RWPE2 (cell line): ENCODE measurements at places on chromosomes 11 and 22.

GRCh38 chr22:46909237-46910030 is 147.0 kb downstream of the TBC1D22A start:
- H3K4me3 ChIP-seq: no peak overlapping the region
- H3K4me1 ChIP-seq: no peaks in the 10 kb centered on the region
- peaks cover 18% of the 10 kb centered on the region for H3K36me3 ChIP-seq
- H3K27me3 ChIP-seq: no peaks in the 10 kb centered on the region
- no peak overlapping the region for H3K27ac ChIP-seq
- DNase-seq: no peak

GRCh38 chr11:15750535-15751308 is 605.6 kb downstream of the SOX6 start:
- H3K27me3 ChIP-seq: no peaks in the 10 kb centered on the region
- no peak for DNase-seq
- no peak overlapping the region for H3K27ac ChIP-seq
- H3K36me3 ChIP-seq: no peaks in the 10 kb centered on the region
- no peak overlapping the region for H3K4me3 ChIP-seq

DNA sequence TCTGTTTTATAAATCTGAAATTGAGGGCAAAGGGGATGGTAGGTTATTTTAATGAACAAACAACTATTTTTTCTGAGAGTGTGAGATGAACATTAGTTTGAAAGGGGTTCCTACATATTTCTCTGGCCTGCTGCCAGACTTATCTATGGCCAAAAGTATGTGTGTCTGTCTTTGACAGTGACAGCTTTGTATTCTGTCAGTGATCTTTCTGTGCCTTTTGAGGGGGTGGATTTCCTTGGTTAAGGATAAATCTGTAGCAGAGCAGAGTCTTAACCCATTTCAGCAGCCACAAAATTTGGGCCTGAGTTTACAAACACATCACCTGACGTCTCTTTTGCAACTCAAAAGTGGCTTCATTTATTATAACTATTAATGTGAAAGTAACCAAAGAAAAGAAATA is 30.9 kb downstream of the ZFTA start:
- no peak overlapping the region for H3K27ac ChIP-seq
- DNase-seq: no peak
- no peaks in the 10 kb centered on the region for H3K27me3 ChIP-seq

DNA sequence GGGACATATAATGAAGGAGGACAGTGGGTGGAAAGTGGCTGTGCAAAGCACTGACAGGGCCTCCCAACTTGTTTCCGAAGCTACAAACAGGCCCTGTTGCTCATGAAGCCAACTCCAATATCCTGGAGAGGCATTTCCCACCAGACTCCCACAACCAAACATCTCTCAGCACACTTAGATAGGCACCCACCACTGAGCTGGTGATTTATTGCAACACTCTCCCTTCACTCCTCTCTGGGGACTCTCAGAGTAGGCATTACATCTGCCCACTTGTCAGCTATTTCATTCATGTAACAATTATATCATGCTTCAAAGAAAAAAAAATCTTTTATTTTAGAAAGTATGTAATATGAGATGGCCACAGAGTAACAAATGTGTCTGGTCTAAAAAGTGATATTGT is 32.1 kb upstream of the PPP2R1B start:
- no peak for DNase-seq
- H3K27ac ChIP-seq: no peak overlapping the region
- H3K4me3 ChIP-seq: no peak overlapping the region
- H3K27me3 ChIP-seq: no peaks in the 10 kb centered on the region
- peaks cover 17% of the 10 kb centered on the region for H3K36me3 ChIP-seq
- H3K4me1 ChIP-seq: no peaks in the 10 kb centered on the region

DNA sequence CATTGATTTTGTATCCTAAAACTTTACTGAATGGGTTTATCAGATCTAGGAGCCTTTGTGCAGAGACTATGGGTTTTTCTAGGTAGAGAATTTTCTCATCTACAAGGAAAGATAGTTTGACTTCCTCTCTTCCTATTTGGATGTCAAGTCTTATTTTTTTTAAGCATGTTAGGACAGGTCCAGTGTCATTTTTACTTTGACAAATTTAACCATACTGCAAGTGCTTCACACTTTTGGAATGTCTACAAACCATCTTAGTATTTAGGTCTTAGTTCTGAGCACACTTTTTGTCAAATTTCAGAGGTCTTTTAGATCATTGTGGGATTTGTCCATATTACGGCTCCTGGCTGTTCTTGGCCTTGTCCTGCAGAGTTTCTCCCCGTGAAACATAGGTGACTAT is 715.2 kb upstream of the RAG2 start:
- no peak overlapping the region for H3K4me3 ChIP-seq
- no peaks in the 10 kb centered on the region for H3K27me3 ChIP-seq
- no peak for DNase-seq
- peaks cover 12% of the 10 kb centered on the region for H3K4me1 ChIP-seq
- H3K27ac ChIP-seq: peak overlapping the region; percentile 13
- no peaks in the 10 kb centered on the region for H3K36me3 ChIP-seq

DNA sequence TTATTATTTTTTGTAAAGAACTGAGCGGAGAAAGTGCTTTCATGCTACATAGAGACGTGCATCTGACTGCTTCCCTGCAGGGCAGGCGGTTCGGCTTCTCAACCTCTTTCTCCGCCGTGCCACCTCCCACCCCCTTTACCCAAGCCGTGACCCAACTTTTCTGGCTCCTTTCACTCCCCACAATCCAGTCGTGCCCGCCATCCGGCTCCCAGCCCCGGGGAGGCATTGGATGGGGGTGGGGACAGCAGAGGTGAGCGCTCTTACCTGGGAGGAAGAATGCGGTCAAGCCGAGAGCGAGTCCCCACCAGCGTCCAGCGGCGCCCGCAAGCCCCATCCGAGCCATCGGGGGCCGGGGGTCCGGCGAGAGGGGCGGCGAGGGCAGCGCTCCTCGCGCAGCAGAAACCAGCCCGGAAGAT is 781 bp downstream of the NECTIN1 start:
- no peaks in the 10 kb centered on the region for H3K27me3 ChIP-seq
- H3K27ac ChIP-seq: peak overlapping the region; percentile 65
- DNase-seq: no peak
- H3K4me3 ChIP-seq: peak overlapping the region; percentile 100

DNA sequence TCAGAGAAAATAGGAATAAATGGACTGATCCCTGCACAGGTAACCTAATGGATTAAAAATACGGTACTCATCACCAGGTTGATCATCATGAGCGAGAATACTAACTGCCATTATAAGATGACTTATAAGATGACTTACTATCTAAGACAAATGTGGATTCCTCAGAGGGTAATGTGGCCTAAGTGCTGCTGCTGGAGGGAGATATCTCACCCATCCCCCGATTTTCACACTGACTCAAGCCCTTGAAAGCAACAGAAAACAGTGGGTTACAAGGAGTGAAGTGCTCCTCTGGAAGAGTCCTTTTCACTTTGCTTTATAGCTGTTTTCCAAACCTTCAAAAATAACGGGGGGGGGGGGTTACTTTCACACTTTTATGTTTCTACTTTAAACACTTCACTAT is 920 bp downstream of the TMEM218 start:
- no peaks in the 10 kb centered on the region for H3K27me3 ChIP-seq
- DNase-seq: no peak
- peaks cover 12% of the 10 kb centered on the region for H3K36me3 ChIP-seq

- no peaks in the 10 kb centered on the region for H3K27me3 ChIP-seq
- H3K27ac ChIP-seq: no peak overlapping the region
- no peaks in the 10 kb centered on the region for H3K4me1 ChIP-seq
- no peak for DNase-seq
- no peaks in the 10 kb centered on the region for H3K36me3 ChIP-seq
Measured at GRCh38 chr11:117305145-117305544, 10.9 kb downstream of the BACE1 start.

GRCh38 chr11:7787239-7787638 is 9.5 kb downstream of the OR5P2 start:
- H3K27ac ChIP-seq: no peak overlapping the region
- no peaks in the 10 kb centered on the region for H3K27me3 ChIP-seq
- no peak overlapping the region for H3K4me3 ChIP-seq
- H3K36me3 ChIP-seq: no peaks in the 10 kb centered on the region
- DNase-seq: no peak

- no peak for DNase-seq
- peaks cover 74% of the 10 kb centered on the region for H3K36me3 ChIP-seq
- H3K4me3 ChIP-seq: no peak overlapping the region
Measured at GRCh38 chr11:118783724-118784495, 7.1 kb downstream of the DDX6 start.

DNA sequence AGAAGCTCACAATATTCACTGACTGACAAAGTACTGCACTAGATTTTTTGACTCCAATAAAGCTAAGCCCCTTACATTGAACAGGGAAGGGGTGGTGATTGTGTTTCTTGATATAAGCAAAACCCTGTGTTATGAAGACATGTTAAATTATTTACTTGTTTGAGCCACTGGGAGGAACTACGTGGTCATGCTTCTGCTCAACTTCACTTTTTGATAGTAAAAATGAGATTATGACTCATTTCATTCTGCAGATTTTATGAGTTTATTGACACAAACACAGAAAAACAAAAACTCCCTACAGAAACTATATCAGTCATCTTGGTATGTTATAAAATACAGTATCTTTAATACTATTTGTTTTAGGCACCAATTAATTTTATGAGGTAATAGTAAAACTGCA is 124.7 kb downstream of the CADM1 start:
- H3K4me3 ChIP-seq: no peak overlapping the region
- no peak for DNase-seq
- no peaks in the 10 kb centered on the region for H3K36me3 ChIP-seq

GRCh38 chr11:111532365-111532709 is 8.2 kb upstream of the LAYN start:
- peaks cover 20% of the 10 kb centered on the region for H3K4me1 ChIP-seq
- no peak for DNase-seq
- H3K36me3 ChIP-seq: no peaks in the 10 kb centered on the region

DNA sequence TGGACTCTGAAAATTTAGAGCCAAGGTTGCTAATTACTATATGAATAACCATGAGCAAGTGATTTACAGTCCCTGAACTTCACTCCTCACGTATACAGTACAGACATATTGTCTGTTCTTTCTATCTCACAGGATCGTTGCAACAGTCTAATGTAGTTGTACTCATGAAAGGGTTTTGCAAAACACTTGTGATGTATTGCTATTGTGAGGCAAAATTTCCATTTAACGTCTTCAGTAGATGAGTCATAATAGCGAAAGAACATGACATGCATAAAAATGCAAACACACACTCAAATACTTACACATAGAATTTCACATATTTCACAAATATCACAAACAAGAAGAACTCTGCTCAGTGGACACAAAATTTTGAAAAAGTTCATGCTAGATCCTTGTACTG is 134.6 kb upstream of the TRPC6 start:
- H3K27ac ChIP-seq: peak overlapping the region; percentile 20
- no peak overlapping the region for H3K4me3 ChIP-seq
- H3K36me3 ChIP-seq: no peaks in the 10 kb centered on the region
- H3K27me3 ChIP-seq: no peaks in the 10 kb centered on the region

- no peak overlapping the region for H3K4me3 ChIP-seq
- H3K4me1 ChIP-seq: no peaks in the 10 kb centered on the region
- no peak for DNase-seq
- no peak overlapping the region for H3K27ac ChIP-seq
- H3K27me3 ChIP-seq: peaks cover 6% of the 10 kb centered on the region
Measured at GRCh38 chr11:26319906-26320305, 12.0 kb upstream of the ANO3 start.

- DNase-seq: no peak
- H3K27ac ChIP-seq: no peak overlapping the region
Measured at GRCh38 chr22:25848954-25849353, 107.0 kb downstream of the MYO18B start.

GRCh38 chr11:134587345-134587744 is 175.3 kb upstream of the B3GAT1 start:
- DNase-seq: no peak
- H3K27me3 ChIP-seq: peaks cover 8% of the 10 kb centered on the region
- no peak overlapping the region for H3K4me3 ChIP-seq
- H3K27ac ChIP-seq: no peak overlapping the region
- H3K36me3 ChIP-seq: no peaks in the 10 kb centered on the region
- no peaks in the 10 kb centered on the region for H3K4me1 ChIP-seq

- no peak for DNase-seq
- H3K4me1 ChIP-seq: no peaks in the 10 kb centered on the region
- no peak overlapping the region for H3K27ac ChIP-seq
- H3K4me3 ChIP-seq: no peak overlapping the region
- H3K27me3 ChIP-seq: no peaks in the 10 kb centered on the region
- H3K36me3 ChIP-seq: no peaks in the 10 kb centered on the region
Measured at GRCh38 chr11:114221037-114221436, 75.2 kb upstream of the NNMT start.

GRCh38 chr11:20160425-20161229 is at the start of gene DBX1:
Gene DBX1, minus strand, starts transcription at chr11:20160475. Its CDS starts 151 bp downstream, at chr11:20160324.
- no peaks in the 10 kb centered on the region for H3K36me3 ChIP-seq
- no peak within 1 kb of the TSS for H3K4me3 ChIP-seq
- H3K4me1 ChIP-seq: no peaks in the 10 kb centered on the region
- H3K27me3 ChIP-seq: peaks cover 98% of the 10 kb centered on the region
- H3K27ac ChIP-seq: no peak within 1 kb of the TSS

DNA sequence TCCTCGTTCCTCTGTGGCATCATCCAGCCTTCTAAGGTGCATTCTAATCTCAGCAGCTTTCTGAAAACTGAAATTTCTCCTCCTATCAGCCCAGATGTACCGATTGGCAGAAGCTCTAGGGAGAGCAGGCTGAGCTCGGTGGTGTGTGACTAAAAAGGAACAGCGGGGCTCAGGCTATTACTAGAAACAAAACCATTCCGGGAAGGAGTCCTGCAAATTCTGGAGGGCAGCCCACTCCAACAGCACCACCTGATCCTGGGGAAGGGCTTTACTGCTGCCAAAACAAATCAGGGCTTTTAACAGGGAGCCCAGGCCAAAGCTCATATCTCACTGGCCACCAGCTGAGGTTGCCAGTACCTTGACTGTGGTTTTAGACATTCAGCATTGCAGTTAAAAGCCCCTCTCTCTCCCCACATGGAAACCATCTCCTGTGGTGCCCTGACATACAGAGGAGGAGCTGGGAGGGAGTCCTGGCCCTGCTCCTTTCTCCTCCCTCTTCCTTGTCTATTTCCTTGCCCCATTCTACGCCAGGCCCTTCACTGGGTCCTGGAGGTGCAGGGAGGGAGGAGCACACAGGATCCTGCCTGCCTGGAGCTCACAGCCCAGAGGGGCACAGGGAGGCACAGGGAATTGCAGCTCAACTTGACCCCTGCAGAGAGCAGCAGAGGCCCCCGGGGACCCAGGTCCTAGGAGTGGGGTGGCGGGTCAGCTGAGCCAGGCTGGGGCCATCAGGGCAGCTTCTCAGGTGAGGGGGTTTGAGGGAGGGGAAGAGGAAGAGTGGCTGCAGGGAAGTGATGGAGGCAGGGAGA is 889 bp downstream of the PLAAT4 start:
- H3K4me1 ChIP-seq: peaks cover 3% of the 10 kb centered on the region
- no peaks in the 10 kb centered on the region for H3K36me3 ChIP-seq
- no peak overlapping the region for H3K4me3 ChIP-seq
- no peak overlapping the region for H3K27ac ChIP-seq

GRCh38 chr11:120660024-120660565 is 148.5 kb downstream of the GRIK4 start:
- H3K36me3 ChIP-seq: no peaks in the 10 kb centered on the region
- H3K27me3 ChIP-seq: peaks cover 11% of the 10 kb centered on the region
- no peaks in the 10 kb centered on the region for H3K4me1 ChIP-seq
